ENCODE measurements at places on chromosomes 7 and 10.

DNA sequence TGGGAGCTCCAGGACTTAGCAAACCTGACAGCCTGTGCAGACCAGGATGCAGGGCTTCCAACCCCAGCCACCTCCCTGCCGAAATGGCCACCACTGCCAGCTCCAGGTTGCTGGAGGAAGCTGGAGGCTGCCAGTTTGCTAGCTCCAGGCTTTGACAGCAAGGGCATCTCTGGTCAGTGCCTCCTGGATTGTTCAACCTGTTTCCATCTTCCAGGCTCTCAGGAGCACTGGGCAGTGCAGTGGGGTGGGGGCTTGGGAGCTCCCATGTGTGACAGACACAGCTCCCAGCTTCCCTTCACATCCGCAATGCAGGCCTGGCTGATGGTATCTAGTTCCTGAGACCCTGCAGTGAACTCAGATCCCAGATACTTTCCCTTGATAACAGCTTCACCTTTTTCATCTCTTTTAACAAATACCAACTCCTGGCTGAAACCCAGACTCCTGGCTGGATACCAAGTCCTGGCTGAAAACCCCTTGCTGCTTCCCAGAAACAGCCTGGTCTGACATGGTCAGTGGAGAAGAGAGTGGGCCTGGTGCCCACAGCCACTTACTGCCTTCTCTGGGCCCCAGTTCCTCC, 20.8 kb upstream of the RET start:
- DNase-seq, result no peak

DNA sequence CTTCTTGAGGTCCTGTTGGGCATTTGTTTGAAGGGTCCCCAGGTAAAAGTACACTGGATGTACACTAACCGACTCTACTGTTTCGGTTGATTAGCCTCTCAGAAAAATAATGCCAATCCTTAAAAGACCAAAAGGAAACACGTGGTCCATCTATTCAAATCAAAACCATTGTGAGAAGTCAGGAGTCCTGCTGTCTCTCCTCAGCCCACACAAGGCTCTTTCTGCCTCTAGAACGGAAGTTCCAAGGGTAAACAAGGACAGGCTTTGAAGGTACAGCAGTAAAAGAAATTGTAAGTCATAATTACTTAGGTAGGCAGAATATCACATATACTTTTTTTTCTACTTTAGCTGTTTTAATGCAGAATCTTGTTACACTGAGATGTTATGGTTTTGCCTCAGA, 71.7 kb upstream of the TPK1 start:
- DNase-seq, result no peak

DNA sequence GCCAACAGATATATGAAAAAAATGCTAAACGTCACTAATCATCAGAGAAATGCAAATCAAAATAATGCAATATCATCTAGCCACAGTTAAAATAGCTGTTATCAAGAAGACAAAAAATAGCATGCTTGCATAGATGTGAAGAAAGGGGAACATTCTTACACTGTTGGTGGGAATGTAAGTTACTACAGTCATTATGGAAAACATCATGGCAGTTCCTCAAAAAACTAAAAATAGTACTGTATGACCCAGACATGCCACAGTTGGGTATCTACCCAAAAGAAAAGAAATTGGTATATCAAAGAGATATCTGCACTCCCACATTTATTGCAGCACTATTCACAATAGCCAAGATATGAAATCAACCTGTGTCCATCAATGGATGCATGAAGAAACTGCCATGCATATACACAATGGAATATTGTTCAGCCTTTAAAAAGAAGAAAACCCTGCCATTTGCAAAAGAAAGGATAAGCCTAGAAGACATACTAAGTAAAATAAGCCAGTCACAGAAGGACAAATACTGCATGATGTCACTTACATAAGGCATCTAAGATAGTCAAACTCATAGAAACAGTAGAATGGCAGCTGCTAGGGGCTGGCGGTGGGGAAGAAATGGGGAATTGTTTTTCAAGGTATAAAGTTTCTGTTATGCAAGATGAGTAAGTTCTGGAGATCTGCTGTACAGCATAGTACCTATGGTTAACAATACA, 107.0 kb downstream of the PTPN20 start:
- DNase-seq, result no peak

GRCh38 chr7:106678795-106679152, 17.8 kb upstream of the CCDC71L start:
- DNase-seq, result no peak

Data from stimulated activated CD4-positive, alpha-beta T cell treated with anti-CD3 and anti-CD28 coated beads, Interleukin-12 subunit alpha, Interleukin-12 subunit beta, amount 100 ng/mL, for 24 hours (primary cell).